Effector memory CD8-positive, alpha-beta T cell (primary cell): ENCODE measurements at places on chromosomes 11 and 22.
A peak's percentile ranks its signal among the peaks of the same experiment; 100 is the strongest.

- no peak overlapping the region for H3K27ac ChIP-seq
- H3K27me3 ChIP-seq: peaks cover 58% of the 10 kb centered on the region
- H3K4me1 ChIP-seq: peaks cover 24% of the 10 kb centered on the region
- peaks cover 16% of the 10 kb centered on the region for H3K36me3 ChIP-seq
- DNase-seq: no peak
Measured at GRCh38 chr11:46390331-46391171, 1.0 kb downstream of the CHRM4 start.

DNA sequence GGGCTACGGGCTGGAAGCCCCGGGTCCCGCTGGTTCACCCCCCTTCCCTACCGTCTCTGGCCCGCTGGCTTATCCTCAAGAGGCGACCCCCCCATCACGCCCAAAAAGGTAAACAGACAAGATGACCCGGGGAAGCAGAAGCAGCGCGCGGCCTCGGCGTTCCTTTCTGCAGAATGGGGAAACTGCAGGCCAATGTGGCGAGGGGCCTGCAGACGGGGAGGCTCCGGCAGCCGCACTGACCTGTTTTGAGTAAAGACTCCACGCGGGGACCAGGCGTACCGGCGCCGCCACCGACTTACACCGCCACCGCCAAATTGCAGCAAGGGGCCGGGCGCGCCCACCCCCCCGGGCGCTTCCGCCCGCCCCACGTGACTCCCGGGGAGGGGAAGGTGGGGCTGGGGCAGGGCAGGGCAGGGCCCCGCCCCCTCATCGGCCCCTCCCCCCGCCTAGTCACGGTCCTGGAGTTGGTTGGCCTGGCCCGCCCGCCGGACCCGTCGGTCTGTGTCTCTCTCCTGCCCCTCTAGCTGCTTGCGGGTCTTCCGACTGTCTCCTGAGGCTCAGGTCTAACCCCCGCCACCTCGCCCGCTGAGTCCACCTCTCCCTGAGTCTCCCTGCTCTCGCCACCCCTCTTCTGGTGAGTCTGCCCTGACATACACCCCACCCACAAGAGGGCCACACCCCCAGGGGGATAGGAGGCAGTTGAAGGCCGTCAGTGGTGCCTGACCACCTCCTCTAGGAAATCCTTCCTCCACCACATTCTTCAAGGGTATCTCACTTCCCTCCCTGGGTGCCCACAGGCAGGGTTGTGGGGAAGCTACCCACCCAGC, at the start of gene ARAP1:
TSS of gene ARAP1 (minus strand) at position 321 of the 827 bp plus-strand sequence. CDS start 25,280 bp downstream, outside the sequence.
- peak within 1 kb of the TSS; percentile 92 for H3K27ac ChIP-seq
- peak within 1 kb of the TSS; percentile 92 for H3K4me3 ChIP-seq
- peaks cover 47% of the 10 kb centered on the region for H3K4me1 ChIP-seq
- peaks cover 31% of the 10 kb centered on the region for H3K36me3 ChIP-seq
- H3K27me3 ChIP-seq: no peaks in the 10 kb centered on the region

DNA sequence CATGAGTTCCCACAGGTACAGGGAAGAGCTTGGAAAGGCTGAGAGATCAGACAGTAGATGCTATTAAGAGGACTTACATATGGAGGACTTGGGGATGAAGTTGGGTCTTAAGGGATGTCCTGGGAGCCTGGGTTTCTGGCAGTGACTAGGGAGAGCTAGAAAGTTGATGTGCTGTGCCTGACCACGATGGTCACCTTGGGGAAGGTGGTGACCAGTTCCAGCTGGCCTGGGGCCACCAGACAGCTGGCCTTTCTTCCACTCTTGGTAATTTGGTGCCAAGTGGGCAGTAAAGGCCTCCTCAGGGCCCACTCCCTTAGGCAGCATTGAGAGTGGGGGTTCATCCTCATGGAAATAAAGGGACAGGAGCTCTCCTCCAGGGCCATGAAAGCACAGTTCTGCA, 13.9 kb upstream of the CSF2RB start:
- H3K27ac ChIP-seq: no peak overlapping the region
- H3K4me1 ChIP-seq: no peaks in the 10 kb centered on the region
- no peak overlapping the region for H3K4me3 ChIP-seq
- H3K27me3 ChIP-seq: peaks cover 45% of the 10 kb centered on the region
- DNase-seq: no peak

DNA sequence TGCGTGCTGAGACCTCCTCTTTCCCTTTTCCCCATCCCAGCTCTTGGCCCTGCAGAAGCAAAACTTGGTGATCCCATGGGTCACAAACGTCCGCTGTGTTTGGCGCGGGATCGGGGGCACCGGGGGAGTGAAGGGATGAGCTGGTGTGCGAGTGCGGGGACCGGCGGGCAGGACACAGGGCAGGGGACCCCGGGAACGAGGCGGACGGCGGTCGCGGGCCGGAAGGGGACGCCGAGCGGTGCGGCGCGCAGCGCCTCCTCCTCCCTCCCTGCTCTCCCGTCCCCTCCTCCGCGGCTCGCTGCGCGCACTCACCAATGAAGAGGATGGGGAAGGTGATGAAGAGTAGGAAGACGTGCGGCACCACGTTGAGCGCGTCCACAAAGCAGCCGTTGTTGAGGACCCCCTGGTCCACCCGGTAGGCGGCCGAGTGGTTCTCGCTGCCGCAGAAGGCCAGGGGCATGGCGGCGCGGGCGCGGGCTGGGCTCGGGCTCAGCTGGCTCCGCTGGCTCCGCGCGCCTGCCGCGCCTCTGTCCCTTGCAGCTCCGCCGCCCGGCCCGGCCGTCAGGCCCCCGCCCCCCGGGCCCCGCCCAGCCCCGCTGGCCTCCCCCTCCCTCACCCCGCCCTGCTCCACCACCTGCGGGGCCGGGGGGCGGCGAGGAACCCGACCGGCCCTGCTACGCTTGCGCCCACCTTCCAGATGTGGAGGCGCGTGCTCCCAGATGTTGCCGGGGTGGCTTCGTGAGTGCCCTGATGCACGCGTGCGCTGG, at the start of gene ABCC8:
TSS of gene ABCC8 (minus strand) at position 529 of the 767 bp plus-strand sequence. CDS start at position 460, 69 bp downstream.
- H3K4me1 ChIP-seq: peaks cover 6% of the 10 kb centered on the region
- H3K27me3 ChIP-seq: peaks cover 93% of the 10 kb centered on the region
- peak within 1 kb of the TSS; percentile 27 for H3K27ac ChIP-seq
- no peak within 1 kb of the TSS for H3K4me3 ChIP-seq
- no peak for DNase-seq
- H3K36me3 ChIP-seq: peaks cover 5% of the 10 kb centered on the region

DNA sequence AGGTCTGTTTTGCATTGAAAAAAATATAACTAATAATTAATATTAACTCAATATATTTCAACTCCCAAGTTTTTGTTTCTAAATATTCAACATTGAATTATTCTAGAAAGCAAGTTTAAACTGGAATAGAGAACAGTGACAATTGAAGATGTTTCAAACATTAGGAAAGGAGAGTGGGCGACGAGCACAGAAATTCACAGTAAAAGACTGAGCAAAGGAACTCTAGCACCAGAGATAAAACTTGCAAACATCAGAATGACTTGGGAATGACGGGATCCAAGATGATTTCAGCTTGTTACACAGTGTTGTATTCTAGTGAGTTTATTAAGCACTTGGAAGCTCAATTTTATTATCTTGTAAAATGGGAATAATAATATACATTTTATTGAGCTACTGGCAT, 56.6 kb upstream of the CNTN5 start:
- no peak overlapping the region for H3K27ac ChIP-seq
- DNase-seq: no peak
- no peaks in the 10 kb centered on the region for H3K27me3 ChIP-seq
- no peaks in the 10 kb centered on the region for H3K36me3 ChIP-seq
- no peaks in the 10 kb centered on the region for H3K4me1 ChIP-seq

GRCh38 chr11:103547024-103547423, 437.8 kb downstream of the DYNC2H1 start:
- H3K4me3 ChIP-seq: no peak overlapping the region
- no peaks in the 10 kb centered on the region for H3K36me3 ChIP-seq
- DNase-seq: no peak
- no peaks in the 10 kb centered on the region for H3K27me3 ChIP-seq
- H3K4me1 ChIP-seq: no peaks in the 10 kb centered on the region

GRCh38 chr11:11583801-11584529, 37.8 kb downstream of the GALNT18 start:
- peaks cover 32% of the 10 kb centered on the region for H3K27me3 ChIP-seq
- H3K4me3 ChIP-seq: no peak overlapping the region
- DNase-seq: no peak
- peaks cover 3% of the 10 kb centered on the region for H3K36me3 ChIP-seq
- H3K4me1 ChIP-seq: no peaks in the 10 kb centered on the region

DNA sequence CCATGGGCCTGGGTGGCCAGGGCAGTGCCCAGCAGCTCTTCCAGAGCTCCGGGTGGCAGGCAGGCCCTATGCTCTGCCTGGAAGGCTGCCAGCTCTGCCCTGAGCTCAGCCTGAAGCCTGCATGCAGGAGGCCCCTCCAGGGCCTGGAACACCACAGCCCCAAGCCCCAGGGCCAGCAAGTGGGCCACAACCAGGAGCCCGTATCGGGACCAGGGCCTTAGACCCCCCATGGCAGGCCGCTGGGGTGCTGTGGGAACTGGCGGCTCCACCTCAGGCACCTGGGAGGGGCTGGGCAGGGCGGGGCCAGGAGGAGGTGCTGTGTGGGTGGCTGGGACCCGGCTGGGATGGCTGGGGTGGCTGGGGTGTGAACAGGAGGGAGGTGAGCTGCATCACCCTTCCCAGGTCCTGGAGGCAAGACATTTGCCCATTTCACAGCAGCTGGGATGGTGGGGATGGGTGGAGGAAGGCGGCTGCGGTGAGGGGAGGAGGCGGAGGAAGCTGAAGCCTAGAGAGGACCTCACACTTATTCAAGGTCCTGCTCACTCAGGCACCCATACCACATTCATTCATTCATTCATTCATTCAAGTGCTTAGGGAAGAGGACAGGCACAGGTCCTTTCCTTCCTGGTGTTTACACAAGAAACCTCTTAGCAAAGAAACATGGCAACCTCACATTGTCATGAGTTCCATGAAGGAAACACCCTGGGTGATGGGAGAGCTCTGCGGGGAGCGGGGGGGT, at the start of gene KCNK7:
TSS of gene KCNK7 (minus strand) at position 258 of the 739 bp plus-strand sequence. CDS start at position 230, 28 bp downstream.
- peaks cover 25% of the 10 kb centered on the region for H3K36me3 ChIP-seq
- H3K4me1 ChIP-seq: peaks cover 10% of the 10 kb centered on the region
- H3K4me3 ChIP-seq: peak within 1 kb of the TSS; percentile 52
- H3K27ac ChIP-seq: no peak within 1 kb of the TSS
- no peaks in the 10 kb centered on the region for H3K27me3 ChIP-seq

DNA sequence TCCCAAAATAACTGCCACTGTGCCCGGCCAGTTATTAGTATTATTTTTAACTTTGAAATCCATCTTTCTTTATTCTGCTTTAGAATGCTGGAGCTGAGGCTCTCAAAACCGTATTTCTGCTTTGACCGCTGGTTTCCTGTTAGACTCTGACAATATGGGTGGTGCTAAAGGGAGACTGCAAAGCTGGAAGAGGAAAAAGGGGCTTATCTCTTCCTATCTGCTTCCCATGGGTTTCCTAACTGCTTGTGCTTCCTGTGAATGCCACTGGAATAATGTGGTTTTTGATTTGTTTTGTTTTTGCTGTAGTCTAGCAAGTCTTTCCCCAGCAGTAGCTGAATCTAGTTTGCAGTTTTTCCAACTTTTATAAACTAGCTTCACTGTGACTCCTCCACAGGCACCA, 43.6 kb downstream of the XRRA1 start:
- no peak overlapping the region for H3K27ac ChIP-seq
- peaks cover 3% of the 10 kb centered on the region for H3K36me3 ChIP-seq
- no peaks in the 10 kb centered on the region for H3K27me3 ChIP-seq

DNA sequence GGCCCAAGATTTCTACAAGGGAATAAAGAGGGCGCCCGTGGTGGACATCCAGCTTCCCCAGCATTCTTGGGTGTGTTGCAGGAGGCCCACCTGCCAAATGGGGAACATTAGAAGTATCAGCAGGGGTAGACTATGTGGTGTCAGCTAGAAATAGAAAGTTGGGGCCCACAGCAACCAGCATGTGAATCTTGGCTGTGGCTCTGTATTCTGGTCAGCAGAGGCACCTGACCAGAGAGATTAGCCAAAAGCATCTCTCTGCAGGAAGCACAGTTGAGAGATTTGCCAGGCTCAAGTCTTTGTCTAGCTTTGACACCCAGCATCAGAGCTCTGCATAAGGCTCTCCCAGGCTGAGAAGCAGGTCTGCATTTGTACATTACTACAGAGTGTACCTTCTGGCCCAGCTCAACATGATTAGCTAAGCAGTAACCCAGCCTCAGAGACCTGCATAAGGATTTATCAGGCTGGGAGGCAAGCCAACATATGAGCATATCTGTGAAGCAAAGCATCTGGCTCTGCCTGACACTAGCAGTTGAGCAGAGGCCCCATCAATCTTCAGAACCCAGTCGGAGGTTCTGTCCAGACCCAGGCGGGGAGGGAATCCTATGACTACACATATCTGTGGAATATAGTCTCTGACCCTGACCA, 79.9 kb downstream of the MS4A13 start:
- no peak overlapping the region for H3K27ac ChIP-seq
- H3K27me3 ChIP-seq: no peaks in the 10 kb centered on the region
- H3K36me3 ChIP-seq: no peaks in the 10 kb centered on the region
- no peaks in the 10 kb centered on the region for H3K4me1 ChIP-seq
- no peak for DNase-seq
- no peak overlapping the region for H3K4me3 ChIP-seq

- no peak for DNase-seq
- H3K27me3 ChIP-seq: no peaks in the 10 kb centered on the region
- no peaks in the 10 kb centered on the region for H3K36me3 ChIP-seq
- H3K4me1 ChIP-seq: no peaks in the 10 kb centered on the region
- H3K4me3 ChIP-seq: no peak overlapping the region
Measured at GRCh38 chr11:22807855-22808570, 21.6 kb downstream of the SVIP start.

GRCh38 chr11:112380464-112380863, 119.8 kb upstream of the PLET1 start:
- no peaks in the 10 kb centered on the region for H3K36me3 ChIP-seq
- no peak for DNase-seq
